IMR-90 (cell line): ENCODE measurements at places on chromosomes 11 and 22.
A peak's percentile ranks its signal among the peaks of the same experiment; 100 is the strongest.

- peak; percentile 92 for DNase-seq
Measured at GRCh38 chr11:122733318-122733717, 77.8 kb downstream of the UBASH3B start.

- DNase-seq, result no peak
Measured at GRCh38 chr11:18010121-18010670, 2.7 kb downstream of the SERGEF start.

DNA sequence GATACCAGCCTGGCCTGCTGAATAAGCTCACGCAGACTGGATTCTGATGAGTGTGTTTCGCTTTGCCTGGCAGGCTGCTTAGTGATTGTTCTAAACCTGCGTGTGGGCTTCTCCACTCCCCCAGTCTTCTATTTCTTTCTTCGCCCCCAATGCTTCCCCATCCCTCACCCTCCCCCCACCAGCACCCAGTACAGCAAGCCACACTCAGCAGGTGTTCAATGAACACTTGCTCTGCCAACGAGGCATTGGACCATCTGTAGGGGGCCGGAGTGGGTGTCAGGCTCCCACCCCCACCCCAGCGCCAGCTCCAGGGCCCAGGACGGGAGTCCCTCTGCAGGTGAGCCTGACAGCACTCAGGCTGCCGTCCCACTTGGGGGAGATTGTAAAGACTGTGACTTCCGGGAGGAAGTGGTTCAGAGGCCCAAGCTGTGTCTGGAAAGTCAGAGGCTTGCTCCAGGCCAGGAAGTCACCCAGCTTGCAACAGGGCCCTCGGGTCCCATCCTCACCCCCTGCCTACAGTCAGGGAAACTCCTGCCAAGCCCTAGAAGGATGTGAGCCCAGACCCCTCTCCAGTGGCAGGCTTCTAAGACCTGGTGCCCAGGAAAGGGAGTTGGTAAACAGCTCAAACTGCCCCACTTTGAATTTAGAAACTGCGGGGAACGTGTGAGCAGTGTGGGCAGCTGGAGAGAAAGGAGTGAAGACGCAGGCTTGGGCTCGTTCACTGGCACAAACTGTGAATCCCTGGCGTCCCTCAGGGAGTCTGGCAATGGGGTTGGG lies 66.3 kb upstream of the PRDM11 start:
- no peak for DNase-seq

DNA sequence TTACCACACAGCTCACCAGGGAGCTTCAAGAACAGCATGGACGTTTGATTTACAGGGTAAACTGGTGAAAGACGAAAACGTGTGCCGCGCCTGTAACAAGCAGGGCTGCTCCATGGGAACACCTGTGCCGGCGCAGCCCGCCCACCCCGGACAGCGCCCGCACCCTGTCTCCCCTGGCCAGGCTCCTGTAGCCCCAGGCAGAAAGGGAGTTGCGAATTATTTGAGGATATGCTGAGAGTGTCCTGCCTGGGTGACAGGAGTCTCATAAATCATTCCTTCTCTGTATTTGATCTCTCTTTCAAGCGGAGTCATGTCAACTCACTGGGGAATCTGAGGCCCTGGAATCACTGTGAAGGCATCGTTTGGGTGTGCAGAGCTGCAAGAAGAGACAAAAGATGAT lies 804.3 kb downstream of the OPCML start:
- DNase-seq, result no peak

- peak; percentile 54 for DNase-seq
Measured at GRCh38 chr11:75762885-75763284, 5.7 kb upstream of the DGAT2 start.

- DNase-seq, result no peak
Measured at GRCh38 chr11:61090521-61090920, 11.8 kb upstream of the CD5 start.
